NCI-H1436 treated with DMSO at 0.1 percent for 48 hours (cell line): ENCODE measurements at places on chromosomes 6 and 20.

DNA sequence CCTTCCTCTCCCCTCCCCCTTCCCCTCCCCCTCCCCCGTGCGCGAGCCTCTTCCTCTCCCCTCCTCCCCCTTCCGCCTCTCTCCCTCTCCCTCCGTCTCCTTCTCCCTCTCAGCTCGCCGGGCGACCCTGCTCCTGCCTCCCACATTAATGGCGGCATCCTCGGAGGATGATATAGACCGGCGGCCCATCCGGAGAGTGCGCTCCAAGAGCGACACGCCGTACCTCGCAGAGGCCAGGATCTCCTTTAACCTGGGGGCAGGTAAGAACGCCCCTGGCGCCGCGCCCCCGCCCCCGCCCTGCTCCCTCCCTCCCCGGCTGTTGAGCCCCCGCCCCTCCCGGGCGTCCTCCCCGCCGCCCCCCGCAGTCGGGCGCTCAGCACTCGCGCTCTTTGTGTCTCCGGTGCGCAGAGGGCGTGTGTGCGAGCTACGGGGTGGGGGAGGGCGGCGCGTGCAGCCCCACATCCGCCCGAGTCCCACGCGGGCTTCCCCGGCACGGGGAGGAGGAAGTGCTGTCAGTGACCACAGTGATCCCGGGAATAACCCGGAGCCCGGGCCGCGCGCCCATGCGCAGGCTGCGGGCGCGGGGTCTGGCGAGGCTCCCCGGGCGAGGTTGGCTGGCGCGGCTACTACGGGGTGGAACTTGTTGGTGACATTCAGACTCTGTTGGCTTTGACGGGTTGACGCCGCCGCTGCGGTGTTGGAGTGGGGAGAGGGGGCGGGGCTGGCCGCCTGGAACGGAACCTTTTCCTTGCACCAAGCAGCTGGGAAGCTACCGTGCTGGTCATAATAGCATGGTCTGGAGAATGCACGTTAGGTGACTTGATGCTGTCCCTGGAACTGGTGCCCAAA lies 33.2 kb downstream of the PHACTR1 start:
- DNase-seq: no peak

DNA sequence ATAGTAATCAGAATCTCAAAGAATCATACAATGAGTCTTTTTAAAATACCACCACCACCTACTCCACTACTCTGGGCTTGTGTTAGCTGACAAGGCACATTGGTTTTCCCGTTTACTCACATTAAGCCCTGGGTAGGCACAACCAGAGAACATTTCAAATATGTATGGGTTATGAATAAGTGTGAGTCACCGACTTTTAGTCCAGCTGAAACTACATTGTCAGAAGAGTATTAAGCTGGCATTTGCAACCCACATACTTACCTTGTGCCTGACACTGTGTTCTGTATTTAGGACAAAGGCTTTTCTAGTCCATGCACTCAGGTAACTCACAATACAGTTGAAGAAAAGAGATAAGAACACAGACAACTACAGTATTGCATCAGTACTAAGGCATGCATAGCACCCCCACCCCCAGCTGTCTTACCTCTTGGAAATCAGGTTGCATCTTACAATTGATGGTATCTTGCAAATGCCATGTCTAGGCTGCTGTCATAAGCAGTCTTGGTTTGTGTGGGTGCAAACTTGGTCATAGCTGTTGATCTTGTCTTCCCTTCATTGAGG lies 40.3 kb upstream of the AHI1 start:
- DNase-seq: no peak

DNA sequence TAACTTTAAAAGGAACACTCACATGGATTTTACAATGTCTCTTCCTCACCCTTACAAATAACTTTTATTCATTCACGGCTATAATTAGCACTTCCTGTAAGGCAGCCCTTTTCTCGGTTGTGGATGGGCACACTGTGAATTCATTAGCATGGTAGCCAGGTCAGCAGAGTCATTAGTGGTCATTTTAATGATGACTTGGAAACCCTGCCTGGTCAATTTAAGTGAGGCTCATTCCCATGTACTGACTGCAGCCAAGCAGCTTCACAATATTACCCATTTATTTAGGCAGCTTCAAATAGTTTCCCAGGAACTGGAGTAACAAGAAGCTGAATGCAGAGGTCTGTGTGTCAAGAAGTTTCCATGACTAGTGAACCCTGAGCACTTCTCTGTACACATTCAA lies 248.8 kb downstream of the KHDC1L start:
- DNase-seq: no peak

DNA sequence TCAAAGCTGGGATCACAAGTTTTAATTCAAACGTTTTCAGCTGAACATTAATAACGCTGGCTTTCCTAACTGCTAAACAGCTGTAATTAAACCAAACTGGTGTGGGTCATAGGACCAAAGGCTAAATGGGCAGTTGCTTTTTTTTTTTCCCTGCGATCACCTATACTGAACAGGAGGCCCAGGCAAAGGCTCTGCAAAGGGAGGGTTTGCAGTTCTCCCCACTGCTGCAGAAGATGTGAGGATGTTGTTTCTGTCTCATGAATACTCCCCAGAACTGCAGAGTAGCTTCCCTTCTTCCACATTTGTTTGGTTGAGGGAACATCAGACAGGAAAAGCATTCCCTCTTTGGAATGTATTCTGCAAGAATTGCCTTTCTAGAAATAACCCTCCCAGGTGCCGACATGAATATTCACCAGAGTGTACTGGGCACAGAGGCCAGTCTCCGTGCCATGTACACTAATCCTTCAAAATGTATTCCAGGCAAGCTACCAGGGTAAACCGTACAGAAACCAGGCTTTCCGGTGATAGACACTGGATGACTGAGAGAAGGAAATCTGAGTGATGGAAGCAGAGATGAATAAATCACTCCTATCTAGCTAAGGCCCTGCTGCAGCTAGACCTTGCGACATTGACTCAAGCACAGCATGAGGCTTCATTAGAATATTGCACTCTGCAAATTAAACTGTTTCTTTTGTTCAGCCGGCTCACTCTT lies 370.1 kb downstream of the BTBD9 start:
- no peak for DNase-seq

GRCh38 chr20:49343246-49343645 lies 65.4 kb upstream of the ZNFX1 start:
- DNase-seq: no peak

GRCh38 chr6:44250718-44251123 lies 3.8 kb downstream of the HSP90AB1 start:
- no peak for DNase-seq

- DNase-seq: no peak
Observed at GRCh38 chr6:131336596-131336995, 201.3 kb downstream of the AKAP7 start.

GRCh38 chr6:49849213-49849907 lies 17.0 kb downstream of the CRISP1 start:
- DNase-seq: peak; percentile 35

- DNase-seq: no peak
Observed at GRCh38 chr6:148307405-148307804, 35.2 kb upstream of the SASH1 start.

DNA sequence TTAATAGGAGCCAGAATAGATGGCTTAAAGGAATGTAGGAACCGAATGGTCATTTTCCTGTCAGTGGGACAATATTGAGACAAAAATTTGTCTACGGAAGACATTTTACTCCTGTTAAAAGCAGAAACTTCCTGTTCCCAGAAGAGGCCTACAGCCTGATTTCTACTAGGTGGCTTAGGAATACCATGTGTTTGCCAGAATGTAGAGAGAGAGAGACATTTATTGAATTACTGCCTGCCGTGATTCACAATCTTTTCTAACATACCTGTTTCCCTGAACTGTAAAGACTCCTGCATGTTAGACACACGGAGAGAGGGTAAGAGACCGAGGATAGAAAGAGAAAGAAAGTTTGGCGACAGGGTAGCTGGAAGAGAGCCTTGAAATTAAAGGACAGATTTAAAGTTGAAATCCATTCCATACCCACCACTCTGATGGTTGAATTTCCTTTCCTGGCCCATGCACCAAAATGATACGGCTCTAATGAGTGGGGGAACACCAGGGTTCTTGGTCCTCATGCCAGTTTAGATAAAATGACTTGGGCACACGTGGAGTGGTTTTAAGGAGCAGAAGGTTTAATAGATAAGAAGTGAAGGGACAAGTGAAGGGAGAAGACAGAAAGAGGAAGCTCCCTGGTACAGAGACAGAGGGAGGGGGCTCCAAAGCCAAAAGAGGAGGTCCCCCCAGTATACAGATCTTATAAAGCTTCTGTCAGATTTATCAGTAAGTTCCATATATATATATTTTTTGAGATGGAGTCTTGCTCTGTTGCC lies 22.5 kb downstream of the NCOA3 start:
- DNase-seq: no peak

- no peak for DNase-seq
Observed at GRCh38 chr6:26554697-26555504, 16.7 kb downstream of the HMGN4 start.

DNA sequence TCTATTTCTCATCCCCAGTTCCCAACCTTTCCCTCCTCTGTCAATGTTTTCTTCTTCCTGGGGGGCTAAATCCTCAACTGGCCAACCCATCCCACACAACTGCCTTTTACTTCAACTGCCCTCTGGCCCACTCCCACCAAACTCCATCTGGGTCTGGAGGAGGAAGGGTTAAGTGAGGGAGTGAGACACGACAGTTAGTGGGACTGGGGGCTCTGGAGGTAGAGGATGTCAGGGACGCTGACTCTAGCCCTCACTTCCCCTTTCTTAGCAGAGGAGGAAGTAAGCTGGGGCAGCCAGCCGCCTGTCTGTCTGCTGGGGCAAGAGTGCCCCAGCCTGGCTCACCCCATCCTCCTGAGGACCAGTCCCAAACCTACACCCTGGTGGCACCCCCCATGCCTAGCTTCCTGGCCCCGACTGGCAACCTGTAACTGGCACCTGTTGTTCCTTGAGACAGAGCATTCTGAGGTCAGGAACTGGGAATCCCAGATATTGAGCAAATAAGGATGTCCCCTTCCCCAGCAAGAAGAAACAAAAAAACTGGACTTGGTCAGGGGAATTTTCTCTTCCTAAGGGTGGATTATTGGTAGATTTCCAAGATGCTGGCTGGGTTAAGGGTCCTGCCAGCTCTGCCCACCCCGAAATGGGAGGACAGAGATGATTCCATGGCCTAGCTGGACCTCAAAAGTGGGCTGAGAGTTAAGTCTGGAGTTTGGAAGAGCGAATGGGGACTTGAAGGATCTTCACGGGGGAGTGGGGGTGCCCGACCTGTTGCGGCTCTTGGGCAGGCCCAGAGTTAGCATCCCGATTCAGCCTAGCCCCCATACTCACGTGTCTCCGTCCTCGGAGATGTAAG lies 971 bp downstream of the NFKBIE start:
- no peak for DNase-seq

DNA sequence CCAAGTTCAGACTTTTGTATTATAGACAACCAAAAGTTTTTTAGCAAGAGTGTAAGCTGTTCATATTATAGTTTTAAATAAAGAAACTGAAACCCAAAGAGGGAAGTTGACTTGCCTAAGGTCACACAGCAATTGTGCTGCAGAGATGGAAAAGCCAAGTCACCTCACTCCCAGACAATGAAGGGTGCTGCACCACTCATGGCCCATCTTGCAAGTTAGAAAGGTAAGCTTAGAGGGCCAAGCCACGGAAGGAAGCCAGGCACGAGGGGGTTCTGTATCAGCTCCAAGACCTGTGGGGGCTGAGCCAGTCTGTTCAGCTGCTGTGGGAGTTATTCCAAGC lies 860 bp downstream of the DEFB124 start:
- no peak for DNase-seq

DNA sequence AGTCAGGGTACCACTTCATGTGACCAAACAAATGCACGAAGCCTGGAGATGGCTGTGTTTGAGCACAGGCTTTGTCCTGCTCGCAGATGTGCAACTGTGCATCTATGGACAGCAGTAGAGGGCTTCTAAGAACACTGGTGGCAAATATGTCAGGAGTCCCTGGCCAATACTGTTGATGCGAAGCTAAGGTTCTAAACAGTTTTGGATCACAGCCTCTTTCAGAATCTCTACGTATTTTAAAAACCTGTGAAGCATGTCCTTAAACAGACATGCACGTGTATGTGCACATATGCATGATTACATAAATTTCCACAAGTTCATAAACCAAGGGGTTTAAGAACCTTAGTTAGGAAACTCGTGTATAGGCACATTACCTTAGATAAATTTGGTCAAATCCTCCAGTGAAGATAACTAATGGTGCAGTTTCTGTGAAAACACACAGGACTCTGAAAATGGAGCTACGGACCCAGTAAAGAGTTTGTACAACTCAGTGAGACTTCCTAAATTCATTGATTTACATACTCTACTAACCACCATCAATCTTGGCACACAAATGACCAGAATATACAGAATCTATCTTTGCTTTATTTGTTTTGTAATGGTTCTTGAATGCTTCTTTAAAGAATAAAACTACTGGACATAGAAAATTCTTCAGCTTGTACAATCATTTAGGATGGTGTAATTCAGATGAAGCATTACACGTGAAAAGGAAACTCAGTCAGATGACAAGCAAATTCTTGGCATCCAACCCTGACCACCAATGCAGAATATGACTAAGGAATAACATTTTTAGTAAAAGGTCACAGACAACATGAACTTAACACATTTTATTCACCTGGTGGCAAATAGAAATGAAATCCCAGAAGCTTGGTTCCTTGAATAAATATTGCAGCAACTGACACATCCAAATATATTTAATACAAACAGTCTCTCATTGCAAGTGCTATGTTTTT lies 27.4 kb downstream of the KCNQ5 start:
- DNase-seq: no peak

GRCh38 chr6:29462022-29462421 lies 5.1 kb downstream of the OR2H1 start:
- DNase-seq: no peak

DNA sequence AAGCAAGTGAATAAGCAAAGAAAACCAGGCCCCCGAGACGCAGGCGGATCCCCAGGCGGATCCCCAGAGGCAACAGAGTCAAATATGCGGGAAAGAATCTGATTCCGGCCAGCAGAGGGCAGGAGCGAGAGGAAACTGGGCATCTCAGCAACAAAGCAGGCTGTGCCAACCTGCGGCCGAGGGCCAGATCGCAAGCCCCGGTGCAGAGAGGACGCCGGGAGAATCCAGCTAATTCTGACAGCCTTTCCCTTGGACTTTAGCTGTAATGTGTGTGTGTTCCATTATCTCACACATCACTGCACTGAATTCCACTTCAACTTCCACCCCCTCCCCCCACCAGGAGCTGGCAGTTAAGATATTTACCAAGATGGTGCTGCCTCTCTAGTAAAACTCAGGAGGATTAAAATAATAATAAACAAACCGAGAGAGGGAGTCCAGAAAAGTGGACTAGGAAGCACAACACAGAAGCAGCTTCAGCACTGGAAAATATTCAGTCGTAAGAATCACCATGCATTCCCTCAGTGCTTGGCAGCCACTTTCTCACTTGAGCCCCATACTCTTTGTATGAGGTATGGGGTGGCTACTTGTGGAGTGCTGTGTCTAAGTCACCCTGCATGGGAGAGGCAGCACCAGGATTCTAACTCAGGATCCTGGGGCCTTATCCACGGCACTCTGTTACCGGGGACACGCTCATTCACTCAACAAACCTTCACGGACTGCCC lies 66.2 kb upstream of the SNX9 start:
- peak; percentile 38 for DNase-seq
